ENCODE measurements at places on chromosomes 4 and X. TPM values are rescaled to one million over a fixed set of nuclear protein-coding genes. Genes with fewer than 3 reads are reported as not detected.

The SH3RF1 gene
- total RNA-seq, result 11.1 TPM

The DCAF8L2 gene
- not detected for total RNA-seq

The CSN3 gene
- not detected for total RNA-seq

DNA sequence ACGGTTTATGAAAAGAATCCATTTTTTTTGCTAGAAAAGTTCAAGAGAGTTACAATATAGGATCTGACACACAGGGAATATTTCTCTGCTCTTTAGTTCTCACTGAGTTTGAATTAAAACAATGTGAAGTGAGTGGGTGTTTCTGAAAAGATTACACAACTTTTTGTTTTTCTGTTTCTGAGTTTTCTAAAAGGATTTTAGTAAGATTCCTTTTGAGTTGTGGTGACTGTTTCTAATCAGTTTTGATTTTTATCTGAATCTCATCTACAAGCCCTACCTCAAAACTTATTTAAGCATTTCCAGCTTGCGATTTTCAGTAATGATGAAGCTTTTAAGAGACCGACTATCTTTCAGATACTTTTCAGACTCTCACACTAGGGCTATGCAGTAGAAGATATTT, 141.7 kb downstream of the GPAT3 start:
- no peak for DNase-seq

- no peak for DNase-seq
These were observed 175.6 kb upstream of the NRK start for GRCh38 chrX:105646592-105647372.

- DNase-seq, result no peak
These were observed 52.5 kb upstream of the ATXN3L start for GRCh38 chrX:13372203-13372980.

- no peak for DNase-seq
These were observed 284.2 kb downstream of the RCHY1 start for GRCh38 chr4:75229806-75230570.

Data from HT-29 (cell line).